ENCODE measurements at places on chromosomes 5 and 9.

DNA sequence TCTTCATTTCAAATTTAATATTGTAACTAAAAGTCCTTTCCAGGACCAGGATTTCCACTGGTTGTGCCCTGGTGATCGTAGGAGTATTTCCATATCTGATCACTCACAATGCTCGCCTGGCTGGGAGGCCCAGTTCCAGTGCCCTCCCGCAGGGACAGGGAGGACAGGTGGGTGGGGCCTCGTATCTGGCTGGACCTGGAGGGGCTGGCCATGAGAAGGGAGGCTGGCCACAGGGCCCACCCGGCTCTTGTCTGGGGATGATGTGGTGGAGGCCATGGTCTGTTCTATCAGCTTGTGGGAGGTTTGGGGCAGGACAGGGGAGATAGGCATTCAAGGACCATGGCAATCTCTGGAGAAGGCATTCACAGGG, 286.4 kb downstream of the GADD45G start:
- DNase-seq, result no peak

- no peak for DNase-seq
These were observed 128.9 kb downstream of the SUSD1 start for GRCh38 chr9:112046181-112046580.

- DNase-seq, result no peak
These were observed 46.5 kb upstream of the GPR151 start for GRCh38 chr5:146562461-146562860.

DNA sequence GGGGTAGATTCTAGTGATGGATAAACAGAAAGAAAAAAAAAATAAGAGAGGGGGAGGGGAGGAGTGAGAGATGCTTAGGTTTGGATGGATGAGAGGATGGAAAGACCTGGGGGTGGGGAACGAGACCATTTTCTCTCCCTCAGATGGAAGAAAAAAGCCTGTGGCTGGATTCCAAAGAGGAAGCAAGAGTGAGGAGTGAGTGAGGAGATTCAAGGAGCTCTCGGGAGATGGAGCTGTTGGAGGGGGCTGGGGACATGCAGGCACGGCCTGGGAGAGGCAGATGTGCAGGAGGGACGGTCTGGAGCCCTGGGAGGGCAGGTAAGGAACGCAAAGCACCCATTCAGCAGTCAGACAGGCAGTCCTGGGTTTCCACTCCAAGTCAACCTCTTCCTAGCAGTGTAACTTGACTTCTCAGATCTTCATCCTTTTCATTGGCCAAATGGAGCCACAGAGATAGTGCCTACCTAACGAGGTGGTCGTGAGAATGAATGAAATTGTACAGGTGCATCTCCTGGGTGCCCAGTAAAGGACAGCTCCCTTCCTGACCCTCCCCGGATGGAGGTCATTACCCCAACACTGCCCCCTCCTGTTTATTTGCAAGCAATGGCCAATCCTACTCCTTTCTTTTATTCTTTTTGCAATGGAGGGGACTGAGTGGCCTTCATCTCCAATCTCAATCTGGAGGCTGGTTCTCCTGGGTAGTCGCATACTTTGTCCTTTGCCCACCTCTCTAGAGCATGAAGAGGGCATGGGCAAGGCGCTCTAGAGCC, 52.2 kb downstream of the PCDH1 start:
- no peak for DNase-seq

- DNase-seq, result no peak
These were observed 1079.9 kb upstream of the ACO1 start for GRCh38 chr9:31304576-31304975.

- no peak for DNase-seq
These were observed 84.2 kb downstream of the TRPM6 start for GRCh38 chr9:74803376-74804017.

DNA sequence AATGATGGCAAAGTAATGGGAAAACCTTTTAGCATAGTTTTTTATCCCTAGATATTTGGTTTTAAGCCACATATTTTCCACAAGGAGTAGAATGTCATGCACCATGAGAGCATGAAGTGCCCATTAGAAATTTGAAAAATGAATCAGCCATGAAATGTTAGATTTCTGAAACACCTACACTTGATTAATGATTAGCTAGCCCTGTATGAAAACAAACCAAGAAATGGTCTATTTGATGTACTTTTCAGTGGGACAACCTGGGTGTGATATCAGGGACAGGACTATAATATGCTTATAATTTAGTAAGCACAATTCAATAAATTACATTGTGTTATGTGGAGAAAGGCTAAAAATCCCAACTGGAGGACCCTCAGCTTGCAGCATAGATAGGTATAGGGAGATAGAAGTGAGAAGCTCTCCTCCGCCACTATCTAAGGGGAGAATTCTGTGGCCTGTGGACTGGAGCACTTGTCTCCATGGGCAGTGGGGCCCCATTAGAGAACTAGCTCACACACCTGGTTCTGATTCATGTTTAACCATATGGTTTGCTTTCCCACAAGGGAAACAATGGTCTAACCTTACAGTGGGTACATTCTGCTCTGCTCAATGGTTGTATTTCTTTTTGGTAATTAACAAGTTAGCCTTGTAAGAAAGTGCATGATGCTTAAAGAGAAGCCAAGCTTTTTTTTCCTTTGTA, 35.2 kb downstream of the NUP214 start:
- DNase-seq, result no peak

- no peak for DNase-seq
These were observed 11.7 kb downstream of the NIPAL4 start for GRCh38 chr5:157471709-157472108.

DNA sequence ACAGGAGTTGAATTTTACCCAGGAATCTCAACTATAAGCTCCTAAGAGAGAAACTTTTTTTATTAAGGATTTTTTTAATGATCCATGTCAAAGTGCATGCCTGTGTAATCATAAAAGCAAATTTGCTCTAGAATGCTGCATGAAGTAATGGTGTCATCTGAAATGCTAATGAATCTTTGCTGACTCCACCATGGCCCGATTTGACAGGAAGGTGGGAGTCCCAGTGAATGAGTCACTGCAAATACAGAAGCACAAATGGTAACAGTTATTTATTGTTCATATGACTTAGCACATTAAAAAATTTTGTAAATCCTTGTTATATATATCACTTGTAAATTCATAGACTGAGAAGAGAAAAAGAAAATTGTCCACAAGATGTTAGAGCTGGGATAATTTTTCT, 341.3 kb downstream of the RASEF start:
- DNase-seq, result no peak

DNA sequence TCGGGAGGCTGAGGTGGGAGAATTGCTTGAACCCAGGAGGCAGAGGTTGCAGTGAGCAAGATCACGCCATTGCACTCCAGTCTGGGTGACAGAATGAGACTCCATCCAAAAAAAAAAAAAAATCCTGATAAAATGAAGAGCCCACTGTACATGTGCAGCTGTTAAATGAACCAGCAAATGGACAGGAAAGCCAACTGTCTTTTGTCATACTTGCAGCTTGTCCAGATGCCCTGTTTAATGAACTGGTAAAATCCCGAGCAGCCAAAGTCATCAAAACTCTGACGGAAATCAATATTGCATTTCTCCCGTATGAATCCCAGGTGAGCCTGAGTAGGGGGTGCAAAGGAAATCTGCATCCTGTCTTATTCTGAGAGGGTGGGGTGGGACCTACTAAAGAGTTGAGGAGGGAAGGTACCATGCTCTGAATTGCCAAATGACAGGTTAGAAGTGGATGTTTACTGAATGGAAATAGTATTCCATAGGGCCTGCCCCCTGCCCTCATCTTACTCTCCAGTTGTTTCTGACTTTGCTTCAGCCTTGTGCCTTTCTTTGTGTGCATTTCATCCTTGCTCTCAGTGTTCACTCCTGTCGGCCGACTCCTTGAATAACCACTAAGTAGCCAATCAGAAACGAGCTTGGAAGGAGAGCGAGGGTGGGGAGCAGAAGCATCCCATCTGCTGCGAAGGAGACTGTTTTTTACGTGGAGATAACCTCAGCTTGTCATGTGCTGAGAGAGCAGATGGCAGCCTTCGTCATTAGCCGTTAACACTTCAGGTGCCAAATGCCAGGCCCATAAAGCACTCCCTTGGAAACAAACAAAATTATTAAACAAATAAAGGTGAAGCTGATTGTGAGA, 45.7 kb upstream of the CFAP157 start:
- no peak for DNase-seq

DNA sequence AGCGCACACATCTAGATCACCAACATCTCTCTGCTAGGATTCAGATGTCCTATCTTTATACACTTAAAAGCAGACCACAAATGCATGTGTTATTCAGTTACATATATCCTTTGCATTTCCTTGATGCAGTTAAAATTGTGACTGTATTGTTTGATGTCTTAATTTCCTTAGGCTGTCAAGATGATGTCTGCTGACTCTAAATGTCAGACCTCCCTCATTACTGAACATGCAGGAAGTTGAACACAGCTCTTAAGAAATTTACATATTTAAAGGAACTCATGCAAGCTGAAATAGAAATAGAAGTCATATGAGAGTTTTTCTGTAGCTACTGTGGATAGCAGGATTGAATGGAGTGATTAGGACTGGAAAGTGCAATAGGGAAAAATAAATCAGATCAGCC, 336.5 kb upstream of the SEMA6A start:
- DNase-seq, result no peak

GRCh38 chr9:81560851-81561732, 128.3 kb downstream of the TLE1 start:
- DNase-seq, result no peak

Measured in CD4-positive, alpha-beta T cell treated with Interferon gamma for 1 hour (primary cell).